NCI-H1417 (cell line): ENCODE measurements at places on chromosomes 1 and 21.

DNA sequence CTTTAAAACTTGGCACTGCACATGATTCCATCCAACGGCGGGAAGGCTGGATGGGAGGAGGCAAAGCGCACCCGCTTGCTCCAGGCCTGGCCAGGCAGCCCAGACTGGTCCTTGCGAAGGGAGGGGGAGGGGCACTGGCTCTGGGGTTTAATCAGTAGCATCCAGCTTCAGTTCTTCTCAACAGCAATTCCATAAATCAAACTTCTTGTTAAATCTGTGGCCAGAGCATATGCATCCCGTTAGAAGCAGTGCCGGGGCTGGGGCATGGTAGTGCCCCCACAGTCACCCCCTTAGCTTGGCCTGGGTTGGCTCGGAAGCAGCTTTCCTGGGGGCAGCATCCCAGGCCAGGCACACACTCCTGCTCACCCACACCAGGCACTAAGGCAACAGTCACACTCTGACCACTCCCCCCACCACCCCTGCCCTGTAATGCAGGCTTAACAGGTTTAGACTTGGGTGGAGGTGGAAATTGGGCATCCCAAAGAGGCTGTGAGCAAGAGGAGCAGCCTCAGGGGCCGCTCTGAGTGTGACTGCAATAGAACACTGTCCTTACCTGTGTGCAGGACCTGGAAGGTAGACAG is 94.1 kb upstream of the CASZ1 start:
- DNase-seq, result no peak

GRCh38 chr1:88401313-88401712 is 282.8 kb upstream of the PKN2 start:
- DNase-seq, result no peak

DNA sequence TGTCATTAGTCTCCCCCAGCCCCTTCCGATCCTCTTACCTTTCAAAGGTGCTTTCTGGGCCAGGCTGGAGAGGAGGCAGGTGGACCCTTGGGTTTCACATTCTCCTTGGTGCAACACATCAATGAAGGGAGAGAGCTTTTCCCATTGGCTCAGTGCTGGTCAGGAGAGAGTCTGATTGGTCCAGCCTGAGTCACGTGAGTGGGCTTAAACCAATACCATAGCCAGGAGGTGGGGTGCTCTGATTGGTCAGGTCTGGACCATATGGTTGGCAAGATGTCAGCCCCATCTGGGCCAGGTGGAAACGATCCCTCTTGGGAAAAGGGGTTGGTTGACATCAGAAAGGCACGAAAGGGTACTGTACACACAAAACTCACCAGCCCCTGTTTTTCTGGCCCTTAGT is 44.8 kb upstream of the ABCG1 start:
- no peak for DNase-seq

GRCh38 chr21:39807738-39808137 is 59.5 kb upstream of the PCP4 start:
- DNase-seq, result no peak

DNA sequence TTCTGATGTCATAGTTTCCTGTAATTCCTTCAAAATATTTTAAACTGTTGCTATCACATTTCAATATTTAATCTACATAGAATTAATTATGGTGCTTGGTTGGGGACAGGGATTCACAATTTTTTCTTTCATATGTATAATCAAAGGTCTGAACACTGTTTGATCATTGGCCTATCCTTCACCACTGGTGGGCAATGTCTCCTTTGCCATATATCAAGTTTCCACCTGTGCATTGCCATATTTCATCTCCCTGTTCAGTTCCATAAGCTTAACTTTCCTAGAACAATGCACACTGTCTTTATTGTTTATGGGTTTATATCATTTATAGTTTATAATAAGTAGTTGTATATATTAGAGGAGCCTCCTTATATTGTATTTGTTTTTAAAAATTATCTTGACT is 374.9 kb upstream of the PTBP2 start:
- no peak for DNase-seq

- peak; percentile 63 for DNase-seq
These were observed 99.7 kb upstream of the IRF2BP2 start for GRCh38 chr1:234709473-234710228.

DNA sequence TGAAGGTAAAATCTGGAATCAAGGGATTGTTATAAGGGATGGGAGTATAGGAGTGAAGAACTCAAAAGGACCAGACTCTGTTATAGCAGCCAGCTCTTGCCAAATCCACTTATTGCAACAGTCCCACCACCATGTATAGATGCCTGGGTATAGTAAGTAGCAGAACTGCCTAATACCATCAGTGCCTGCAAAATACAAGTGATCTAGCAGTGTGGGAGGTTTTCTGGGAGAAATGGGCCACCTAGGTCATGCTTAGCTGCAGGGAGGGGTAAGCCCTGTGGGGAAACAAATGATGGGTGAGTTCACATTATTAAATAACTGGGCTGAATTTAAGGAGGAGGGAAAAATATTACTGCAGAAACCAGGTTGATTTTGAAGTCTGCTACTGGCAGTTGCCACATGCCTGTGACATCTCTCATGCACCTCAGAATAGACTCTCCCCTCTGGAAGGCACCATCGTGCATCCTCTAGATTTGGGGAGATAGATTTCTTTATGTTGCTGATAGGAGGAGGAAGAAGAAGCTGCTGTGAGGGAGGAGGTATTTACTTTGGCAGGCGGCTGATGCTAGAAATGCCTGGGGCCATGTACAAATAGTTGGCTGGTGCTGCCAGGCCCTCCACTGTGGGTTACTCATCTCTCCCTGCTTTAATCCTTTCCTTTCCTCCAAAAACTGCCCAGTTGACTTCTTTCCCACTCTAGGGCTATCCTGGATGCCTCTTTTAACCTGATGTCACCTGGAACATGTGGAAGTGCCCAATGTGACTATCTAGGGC is 27.5 kb downstream of the HLX start:
- peak; percentile 7 for DNase-seq

DNA sequence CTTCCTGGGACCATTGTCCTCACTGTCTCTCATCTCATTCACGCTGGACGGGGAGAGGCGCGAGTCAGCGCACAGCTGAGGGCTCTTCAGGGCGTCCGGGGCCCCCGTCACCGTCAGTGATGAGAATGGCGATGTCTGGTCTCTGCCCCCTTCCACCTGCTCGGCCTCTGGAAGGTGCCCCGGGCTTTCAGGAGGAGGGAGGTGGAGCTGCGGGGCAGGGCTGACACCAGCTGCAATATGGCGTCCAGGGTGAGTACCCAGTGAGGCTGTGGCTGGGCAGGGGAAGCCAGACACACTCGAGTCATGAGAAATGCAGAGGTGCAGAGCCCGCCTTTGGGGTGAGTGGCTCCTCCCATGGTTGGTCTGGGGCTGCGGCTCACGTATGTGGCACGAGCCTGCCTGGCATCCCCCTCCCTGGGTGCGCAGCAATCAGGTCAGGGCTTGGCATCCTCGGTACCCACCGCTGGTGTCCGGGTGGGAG is 15.1 kb downstream of the MORN1 start:
- no peak for DNase-seq

DNA sequence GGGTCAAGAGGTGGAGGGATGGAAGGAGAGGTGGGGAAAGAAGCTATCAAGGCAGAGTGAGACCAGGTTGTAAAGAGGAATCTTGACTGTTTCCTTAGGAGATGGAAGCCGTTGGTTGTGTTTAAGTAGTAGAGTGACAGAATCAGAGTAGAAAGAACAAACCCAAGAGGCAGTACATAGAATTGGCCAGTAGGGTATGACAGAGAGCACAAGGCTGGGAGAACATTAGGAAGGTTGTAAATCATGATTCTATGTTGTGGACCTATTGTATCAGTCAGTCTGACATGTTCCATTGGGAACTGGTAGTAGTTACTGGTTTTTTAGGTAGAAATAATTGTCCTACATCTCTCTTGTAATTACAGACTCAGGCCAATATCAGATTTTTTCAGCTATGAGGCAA is 486.9 kb upstream of the USP24 start:
- no peak for DNase-seq

DNA sequence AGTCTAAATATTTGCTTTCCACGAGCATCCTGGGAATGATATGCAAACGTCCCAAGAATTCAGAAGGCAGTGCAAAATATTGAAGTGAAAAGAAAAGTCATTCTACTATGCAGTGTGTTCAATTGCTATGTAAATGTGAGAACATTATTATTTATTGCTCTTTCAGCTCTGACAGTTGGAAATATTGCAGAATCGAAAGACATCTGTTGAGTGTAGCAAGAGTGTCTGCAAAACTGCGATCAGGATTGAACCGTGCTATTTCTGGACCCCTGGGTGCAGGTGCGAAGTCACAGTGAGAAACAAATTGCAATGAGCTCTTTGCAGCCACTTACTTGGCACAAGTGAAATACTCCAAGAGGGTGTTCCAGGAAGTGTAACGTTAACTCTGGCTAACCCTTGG is 566.4 kb downstream of the AJAP1 start:
- DNase-seq, result no peak
